ENCODE measurements at places on chromosomes 7 and 10. TPM values are rescaled to one million over a fixed set of nuclear protein-coding genes. Genes with fewer than 3 reads are reported as not detected.

- DNase-seq = no peak
Observed at GRCh38 chr10:85863301-85864172, 503.1 kb downstream of the GRID1 start.

- DNase-seq = no peak
Observed at GRCh38 chr7:38704751-38705150, 73.6 kb upstream of the AMPH start.

DNA sequence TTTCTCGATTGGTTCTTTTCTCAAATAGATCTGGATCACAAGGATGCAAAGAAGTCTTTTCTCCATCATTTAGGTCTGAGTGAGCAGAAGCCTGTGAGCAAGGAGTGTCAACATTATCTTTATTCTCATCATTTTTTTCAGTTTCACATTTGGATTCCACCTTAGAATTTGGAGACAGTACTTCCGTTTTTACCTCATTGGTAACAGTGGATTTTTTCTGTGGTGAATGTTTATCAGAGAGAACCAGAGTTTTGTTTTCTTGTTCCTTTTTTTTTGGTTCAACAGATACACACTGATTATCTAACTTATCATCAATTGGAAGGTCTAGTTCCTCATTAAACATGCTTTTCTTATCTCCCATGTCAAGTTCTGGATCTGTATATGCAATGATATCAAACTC lies 151.3 kb downstream of the GALNT11 start:
- no peak for DNase-seq

Gene LRCH4
- 10.8 TPM for total RNA-seq

Gene ABHD11
- total RNA-seq = 20.7 TPM
